H7 (cell line): ENCODE measurements at places on chromosomes 1 and 21.
A peak's percentile ranks its signal among the peaks of the same experiment; 100 is the strongest.

- no peak for DNase-seq
Measured at GRCh38 chr1:81912383-81912782, 111.6 kb downstream of the ADGRL2 start.

GRCh38 chr1:33055210-33056008 is 18.7 kb upstream of the AK2 start:
- DNase-seq = peak; percentile 88

DNA sequence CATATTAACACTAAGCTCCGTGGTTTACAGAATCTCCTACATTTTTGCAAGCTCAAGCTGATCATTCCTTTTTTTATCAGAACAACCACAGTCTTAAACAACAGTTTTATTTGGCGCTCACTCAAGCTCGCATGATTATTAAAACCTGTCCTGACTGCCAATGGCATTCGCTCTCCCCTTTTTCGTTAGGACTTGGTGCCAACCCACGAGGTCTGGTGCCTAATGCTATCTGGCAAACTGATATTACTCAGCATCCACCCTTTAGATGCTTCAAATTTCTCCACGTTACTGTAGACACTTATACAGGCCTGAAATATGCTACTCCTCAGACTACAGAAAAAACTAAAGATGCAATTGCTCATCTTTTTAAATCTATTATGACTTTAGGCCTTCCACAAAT is 23.0 kb upstream of the ITLN1 start:
- no peak for DNase-seq

- peak; percentile 78 for DNase-seq
Measured at GRCh38 chr21:33075128-33075527, 5.2 kb downstream of the OLIG1 start.

GRCh38 chr1:167659450-167659849 is 29.4 kb downstream of the RCSD1 start:
- no peak for DNase-seq

- DNase-seq = peak; percentile 83
Measured at GRCh38 chr1:10958614-10959013, 53.8 kb upstream of the TARDBP start.

DNA sequence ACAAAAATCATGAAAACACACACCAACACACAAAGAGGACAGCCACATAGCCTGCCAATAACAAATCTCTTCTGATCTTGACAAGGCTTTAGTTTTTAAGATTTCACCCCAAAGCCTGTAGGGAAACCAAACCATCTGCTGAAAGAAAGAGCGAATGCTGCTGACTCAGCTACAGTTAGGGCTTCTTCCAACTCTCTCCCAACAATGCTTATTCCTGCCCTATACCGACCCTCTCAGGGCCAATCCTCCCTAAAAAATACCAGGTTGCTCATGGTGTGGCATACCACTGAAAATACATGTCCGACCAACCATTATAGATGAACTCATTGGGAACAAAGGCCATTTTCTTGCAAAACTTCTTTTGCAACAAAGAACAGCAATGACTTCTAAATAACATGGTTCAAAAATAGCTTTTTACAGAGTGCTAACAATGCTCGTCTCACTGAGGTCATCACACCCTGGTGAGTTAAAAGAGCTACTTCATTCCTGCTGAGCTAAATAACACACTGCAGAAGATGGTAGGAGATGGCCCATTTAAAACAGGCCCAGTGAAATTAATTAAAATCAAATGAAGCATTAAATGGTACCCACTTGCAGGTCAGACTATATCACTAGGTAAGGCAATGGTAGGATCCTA is 86.1 kb downstream of the KIAA0319L start:
- DNase-seq = peak; percentile 19
